ENCODE measurements at places on chromosomes 4 and X.
A peak's percentile ranks its signal among the peaks of the same experiment; 100 is the strongest.

GRCh38 chrX:149687991-149688390, 23.9 kb upstream of the MAGEA11 start:
- DNase-seq: no peak

DNA sequence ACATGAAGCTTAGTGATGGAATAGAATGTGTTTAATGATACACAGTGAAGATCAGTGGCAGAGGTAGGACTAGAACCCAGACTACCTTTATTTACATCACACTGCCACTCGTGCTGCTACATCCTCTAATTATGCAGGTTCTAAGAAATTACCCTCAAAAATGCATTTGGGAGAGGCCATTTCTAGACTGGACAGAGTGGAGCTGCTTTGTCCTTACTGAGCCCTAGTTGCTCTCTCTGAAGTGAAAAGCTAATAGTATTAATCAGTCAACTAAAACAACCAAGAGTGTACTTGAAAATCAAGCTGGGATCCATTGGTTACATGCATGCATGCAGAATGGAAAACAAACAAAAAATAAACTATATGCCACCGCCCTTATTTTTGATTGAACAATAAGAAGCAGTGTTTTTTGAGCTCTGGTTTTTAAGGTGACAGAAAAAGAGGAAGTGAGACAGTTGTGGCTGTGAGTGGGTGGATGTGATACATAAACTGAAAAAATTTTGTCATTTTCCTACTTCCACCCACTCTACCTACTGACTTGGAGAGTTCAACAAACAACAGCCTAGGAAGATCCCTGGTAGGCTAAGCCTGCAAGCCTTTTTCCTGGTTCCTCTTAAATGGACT, 6.8 kb upstream of the VSIG4 start:
- DNase-seq: peak; percentile 69

GRCh38 chrX:31181377-31182000, 109.6 kb upstream of the FTHL17 start:
- DNase-seq: no peak

DNA sequence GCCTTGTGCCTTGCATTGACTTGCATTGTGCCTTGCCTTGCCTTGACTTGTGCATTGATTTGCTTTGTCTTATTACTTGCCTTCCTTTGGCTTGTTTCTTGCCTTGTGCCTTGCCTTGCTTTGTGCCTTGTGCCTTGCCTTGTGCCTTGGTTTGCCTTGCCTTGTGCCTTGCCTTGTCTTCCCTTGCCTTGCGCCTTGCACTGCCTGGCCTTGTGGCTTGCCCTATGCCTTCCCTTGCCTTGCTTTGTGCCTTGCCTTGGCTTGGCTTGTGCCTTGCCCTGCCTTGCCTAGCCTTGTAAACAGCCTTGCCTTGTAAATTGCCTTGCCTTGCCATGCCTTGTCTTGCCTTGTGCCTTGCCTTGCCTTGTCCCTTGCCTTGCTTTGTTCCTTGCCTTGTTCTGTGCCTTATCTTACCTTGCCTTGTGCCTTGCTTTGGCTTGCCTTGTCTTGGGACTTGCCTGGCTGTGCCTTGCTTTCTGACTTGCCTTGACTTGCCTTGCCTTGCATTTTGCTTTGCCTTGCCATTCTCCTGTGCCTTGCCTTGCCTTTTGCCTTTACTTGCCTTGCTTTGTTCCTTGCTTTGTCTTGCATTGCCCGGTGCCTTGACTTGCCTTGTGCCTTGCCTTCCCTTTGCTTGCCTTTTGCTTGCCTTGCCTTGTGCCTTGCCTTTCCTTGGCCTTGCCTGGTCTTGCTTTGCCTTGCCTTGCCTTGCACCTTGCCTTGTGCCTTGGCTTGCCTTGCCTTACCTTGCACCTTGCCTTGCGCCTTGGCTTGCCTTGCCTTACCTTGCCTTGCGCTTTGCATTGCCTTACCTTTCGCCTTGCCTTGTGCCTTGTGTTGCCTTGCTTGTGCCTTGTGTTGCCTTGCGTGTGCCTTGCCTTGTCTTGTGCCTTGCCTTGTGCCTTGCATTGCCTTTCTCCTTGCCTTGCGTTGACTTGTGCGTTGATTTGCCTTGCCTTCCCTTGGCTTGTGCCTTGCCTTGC, 97.5 kb downstream of the TAB3 start:
- no peak for DNase-seq

GRCh38 chrX:151680805-151681204, 14.5 kb upstream of the PRRG3 start:
- DNase-seq: peak; percentile 77

- DNase-seq: no peak
These were observed 1271.0 kb downstream of the RAPGEF2 start for GRCh38 chr4:160373911-160374310.

Measured in activated CD4-positive, alpha-beta T cell treated with anti-CD3 and anti-CD28 coated beads, Interleukin-2, Interleukin-6, amounts not matched to agents 100 ng/mL and 50 ng/mL, durations not matched to agents 16 hours and 8 hours (primary cell).